ENCODE measurements at places on chromosomes 16 and 17.

DNA sequence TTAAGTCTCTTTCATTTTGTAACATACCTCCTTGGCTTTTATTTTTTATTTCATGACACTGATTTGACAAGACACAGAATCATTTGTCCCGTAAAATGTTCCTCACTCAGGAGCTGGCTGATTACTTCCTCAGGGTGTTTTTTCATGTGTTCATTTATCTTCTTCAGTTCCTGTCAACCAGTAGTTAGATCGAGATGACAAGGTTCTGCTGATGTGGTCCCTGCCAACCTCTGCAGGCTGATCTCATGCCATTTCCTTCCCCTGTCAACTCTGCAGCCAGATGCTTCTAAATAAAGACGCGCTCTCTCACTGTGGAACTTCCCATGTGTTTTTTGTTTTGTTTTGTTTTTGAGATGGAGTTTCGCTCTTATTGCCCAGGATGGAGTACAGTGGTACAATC, 8.1 kb upstream of the CXCL16 start:
- peak; percentile 41 for DNase-seq

GRCh38 chr17:78785663-78786057, 3.6 kb upstream of the CYTH1 start:
- no peak for DNase-seq

GRCh38 chr16:59030923-59031485, 296.9 kb upstream of the GOT2 start:
- DNase-seq: no peak

DNA sequence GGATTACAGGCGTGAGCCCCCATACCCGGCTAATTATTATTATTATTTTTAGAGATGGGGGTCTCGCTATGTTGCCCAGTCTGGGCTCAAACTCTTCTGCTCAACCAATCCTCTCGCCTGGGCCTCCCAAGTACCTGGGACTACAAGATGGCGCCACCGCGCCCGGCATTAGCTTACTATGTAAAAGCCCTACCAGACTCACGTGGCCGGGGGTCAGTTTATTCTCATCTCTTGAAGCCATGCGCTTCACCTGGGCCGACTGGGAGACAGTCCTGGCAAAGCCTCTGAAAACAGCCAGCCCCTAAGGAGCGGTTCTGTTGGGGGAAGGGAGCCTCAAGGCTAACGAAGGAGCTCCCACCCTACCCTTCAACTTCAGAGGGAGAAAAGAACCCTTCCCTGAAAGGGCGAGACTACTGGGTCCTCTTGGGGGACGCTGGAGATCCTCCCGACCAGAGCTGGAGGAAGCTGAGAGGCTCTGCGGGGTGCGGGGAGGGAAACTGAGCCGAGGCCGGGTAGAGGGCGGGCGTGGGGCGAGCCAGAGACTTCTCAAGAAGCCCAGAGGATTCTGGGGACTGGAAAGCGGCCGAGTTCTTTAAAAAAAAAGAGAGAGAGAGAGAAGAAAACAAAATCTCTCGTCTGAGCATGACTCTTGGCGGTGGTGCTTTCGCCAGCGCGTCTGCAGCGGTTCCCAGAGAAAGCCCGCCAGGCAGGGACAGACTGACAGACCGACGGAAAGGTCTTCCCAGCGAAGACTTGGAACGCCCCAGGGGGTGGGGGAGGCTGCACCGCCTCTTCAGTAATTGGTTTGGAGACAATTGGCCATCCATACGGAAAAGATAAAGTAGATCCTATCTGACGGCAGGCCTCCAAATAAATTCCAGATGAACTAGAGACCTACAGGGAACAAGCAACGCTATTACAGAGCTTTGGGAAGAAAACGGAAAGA, 5.6 kb upstream of the TUBG2 start:
- no peak for DNase-seq

DNA sequence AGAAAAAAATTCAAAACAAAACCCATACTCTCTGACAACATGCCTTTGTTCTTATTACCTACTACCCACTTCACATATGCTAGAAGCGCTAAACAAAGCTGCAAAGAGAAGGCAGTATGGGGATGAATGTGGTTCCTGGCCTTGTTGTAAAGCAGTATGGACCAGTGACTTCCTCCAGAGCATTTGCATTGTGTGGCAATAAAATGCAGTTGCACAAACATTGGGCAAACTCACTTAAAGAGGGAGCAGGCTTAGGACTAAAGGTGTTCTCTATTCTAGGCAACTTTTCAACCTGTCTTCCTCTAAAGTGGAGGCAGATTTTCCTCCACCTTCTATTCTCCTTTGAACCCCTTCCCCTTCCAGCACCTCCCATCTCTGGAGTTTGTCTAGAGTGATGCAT, 17.1 kb downstream of the TMIGD1 start:
- DNase-seq: no peak

DNA sequence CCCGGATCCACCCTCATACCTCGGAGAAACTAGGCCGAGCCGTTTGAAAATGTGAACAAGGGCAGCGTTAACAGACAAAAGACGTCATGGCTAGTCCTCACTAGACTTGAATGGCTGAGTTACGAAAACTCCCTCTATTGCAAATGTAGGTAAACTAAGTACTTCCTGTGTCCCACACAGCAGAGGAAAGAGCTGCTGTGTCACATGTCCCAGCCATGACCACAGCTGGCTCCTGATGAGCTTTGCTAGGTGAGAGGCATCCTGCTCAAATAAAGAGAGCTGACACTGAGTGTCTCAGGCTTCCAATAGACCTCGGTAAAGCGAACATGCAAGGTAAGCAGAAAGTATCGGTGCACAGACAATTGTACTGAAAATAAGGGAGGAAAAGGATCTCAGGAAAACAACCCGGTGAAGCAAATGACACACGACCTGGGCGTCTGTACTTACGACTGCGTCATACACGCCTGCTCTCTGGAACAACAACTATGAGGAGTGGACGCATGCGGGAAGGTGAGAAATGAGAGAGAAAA, 26.0 kb downstream of the TMEM204 start:
- peak; percentile 66 for DNase-seq

DNA sequence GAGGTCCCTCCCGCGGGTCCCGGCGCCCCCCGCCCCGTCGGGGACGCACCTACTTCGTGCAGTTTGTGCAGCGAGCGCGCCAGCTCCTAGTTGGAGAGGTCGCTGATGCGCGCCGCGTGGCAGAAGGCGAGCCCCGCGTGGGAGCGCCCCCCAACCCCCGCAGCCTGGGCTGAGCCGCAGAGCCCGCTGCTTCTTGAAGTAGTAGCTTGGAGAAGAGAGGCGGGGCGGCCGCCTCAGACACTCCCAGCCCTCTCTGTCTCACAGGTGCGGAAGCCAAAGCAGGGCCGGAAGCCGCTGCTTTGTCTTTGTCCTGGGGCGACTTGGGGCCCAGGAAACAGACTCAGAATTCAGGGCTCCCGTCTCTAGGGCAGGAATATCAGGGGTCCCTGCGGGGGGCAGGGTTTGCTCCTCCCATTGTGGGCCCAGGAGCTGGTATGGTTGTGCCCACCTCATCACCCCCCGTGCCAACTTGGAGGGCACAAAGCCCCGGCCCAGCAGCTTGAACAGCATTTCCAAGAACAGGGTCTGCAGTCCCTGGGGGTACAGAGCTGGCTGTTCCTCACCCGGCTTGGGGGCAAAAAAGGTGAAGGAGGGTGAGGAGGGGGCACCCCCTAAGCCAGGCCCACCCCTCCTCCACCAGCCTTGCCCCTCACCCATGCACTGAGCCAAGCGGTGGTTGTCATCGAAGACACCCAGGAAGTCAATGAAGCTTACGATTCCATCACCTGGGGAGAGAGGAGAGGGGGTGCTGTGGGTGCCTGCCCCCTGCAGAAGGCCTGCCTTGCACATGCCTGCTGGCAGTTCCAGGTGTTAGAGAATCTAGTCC, 13.5 kb downstream of the SPATA32 start:
- DNase-seq: peak; percentile 86

DNA sequence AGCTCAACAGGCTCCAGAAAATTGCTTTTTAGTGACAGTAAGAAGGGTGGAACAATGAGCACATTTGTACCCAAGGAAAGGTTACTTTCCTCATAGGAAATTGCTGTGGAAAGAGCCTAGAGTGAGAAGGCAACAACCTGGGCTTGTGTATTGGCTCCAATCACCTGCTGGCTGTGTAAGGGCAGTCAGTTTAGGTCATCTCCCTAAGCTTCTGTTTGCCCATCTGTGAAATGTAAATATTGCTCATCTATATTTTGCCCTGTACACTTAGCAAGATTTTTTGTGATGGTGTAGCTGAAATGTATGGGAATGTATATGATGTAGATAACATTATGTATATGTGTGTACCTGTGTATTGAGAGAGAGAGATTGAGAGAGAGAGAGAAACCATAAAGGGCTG, 225.2 kb upstream of the MPHOSPH6 start:
- no peak for DNase-seq

GRCh38 chr16:52446080-52446479, 100.9 kb downstream of the TOX3 start:
- no peak for DNase-seq

- peak; percentile 31 for DNase-seq
Measured at GRCh38 chr16:67246756-67247191, 507 bp downstream of the FHOD1 start.

DNA sequence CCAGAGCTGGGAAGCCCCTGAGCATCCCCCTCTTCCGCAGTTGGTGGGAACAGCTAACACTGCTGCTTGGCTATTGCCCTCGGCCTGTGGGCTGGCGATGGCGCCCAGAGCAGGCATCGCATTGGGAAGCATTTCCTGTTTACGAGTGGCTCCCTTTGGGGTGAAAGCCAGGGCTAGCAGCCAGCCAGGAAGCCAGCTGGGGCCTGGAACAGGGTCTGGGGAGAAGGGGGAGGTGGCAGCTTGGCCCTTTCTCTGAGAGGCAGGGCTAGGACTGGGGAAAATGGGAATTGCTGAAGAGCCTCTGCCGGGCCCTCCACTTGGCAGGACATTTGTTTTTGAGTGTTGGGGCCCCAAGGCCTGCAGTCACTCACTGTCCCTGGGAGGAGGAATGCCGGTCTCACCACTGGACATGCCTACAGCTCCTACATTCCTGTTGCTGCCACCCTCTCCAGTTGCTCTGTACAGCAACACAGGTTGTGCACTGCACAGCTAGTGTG, 2.4 kb upstream of the MTSS2 start:
- no peak for DNase-seq

DNA sequence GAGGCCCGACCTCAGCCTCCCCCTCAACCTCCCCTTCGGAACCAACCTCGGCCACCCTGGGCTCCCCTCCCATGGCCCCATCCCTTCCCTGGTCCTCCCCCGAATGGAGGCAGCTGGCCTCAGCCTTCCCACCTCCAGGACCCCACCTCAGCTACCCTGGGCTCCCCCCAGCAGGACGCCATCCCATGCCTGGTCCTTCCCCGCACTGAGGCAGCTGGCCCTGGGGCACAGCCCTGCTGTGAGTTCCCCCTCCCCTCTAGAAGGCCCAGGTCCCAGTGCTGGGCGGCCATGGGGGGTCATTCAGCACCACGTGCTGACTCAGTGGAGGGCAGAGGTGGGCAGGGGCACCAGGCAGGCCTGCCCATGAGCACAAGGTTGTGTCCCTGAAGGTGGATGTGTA, 28.9 kb upstream of the PVALEF start:
- no peak for DNase-seq

DNA sequence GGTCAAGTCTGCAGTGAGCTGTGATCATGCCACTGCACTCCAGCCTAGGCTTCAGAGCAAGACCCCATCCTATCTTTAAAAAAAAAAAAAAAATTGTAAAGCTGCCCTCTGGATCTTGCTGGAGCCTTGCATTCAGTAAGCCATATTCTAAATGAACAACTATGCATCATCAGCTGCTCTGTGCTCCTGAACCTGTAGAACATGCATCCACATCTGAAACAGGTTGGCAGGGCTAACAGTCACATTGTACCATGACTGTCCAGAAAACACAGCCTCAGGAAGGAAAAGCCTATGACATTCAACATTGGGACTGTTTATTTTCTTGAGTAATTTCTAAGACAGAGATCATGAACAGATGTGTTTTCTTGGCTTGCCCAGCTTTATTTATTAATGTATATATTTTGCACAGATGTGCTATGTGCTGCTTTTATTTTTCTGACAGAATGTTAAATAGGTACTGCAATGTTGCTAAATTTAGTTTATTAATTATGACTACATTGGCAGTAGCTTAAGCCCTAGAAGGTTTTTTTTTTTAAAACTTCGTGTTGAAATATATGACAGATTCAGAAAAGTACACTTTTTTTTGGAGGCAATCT, 19.8 kb downstream of the ACSF2 start:
- DNase-seq: no peak

- peak; percentile 48 for DNase-seq
Measured at GRCh38 chr17:39235555-39236449, 10.1 kb upstream of the STAC2 start.

DNA sequence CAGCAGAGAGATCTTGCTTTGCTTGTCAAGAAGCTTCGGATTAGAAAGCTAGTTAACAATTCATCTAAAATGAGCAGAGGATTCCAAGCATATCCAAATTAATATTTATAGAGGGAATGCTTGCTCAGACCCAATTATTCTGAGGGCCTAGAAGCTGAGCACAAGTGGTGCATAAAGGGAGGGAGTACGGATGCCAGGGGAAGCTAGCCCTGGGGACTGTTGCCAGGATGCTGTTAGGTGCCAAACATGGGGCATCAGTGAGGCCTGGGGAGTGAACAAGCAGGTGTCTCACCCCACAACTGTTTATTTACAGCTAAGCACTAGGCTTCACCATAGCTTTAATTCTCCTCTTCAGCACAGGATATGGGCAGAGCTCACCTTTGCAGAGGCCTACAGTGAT, 684.1 kb upstream of the C16orf82 start:
- DNase-seq: no peak

DNA sequence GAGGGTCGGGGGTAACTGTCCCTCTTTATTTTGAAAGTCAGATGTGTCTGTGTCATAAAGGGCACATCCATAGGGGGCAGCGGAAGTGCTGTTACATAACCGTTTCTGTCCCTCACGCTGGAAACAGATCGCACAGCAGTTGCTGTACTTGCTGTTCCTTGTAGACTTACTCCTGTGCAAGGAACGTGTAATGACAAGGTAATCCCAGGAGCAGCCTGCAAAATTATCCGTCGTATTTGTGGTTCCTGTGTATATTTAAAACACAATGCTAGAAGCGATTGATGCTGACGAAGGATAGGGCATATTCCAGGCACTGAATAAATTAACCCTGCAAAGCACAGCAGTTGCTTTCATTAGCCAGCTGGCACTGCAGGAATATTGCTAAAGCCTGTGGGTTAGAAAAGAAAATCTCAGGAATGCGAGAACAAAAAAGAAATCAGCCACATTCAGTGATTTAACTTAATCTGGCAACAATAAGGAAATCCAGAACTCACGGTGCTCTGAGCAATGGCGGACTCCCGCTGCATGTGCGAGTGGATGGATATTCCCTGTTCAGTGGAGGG, 76.2 kb downstream of the SPECC1 start:
- no peak for DNase-seq

DNA sequence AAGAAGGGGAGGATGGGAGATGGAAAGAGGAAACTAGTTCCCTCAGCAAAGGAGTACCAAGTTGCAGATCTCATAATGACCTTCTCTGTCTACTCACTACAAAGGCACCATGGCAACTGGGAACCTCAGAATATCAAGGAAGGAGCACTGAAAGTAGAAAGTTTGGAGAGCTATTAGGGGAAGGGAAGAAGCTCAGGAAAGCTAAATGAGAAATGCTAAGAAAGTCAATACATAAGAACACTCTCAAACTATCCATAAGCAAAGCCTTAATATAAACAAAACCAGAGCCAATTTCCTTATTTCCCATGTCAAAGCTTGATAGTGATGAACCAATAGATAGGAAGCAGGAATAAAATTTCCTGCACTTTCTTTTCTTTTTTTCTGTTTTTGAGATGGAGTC, 57.9 kb upstream of the C17orf78 start:
- no peak for DNase-seq
